ENCODE measurements at places on chromosomes 4 and X.

- no peak for DNase-seq
These were observed 43.1 kb upstream of the FAM9C start for GRCh38 chrX:13087322-13088155.

DNA sequence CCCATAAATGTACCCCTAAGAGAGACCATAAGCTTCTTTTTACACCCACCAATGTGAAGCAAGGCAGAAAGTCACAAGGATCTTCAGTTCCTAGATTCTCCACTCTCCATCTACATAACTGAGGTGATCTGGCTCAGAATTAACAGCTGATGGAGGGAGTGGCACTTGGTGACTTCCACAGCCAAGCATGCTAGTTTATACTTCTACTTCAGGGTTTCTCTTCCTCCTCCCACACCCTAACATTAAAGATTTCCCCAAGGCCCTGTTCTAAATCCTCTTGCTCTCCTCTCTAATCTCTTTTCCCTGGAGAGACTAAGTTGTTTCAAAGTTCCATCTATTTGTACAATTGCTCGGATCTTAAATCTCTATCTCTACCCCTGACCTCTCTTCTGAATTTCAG, 81.1 kb downstream of the MBNL3 start:
- no peak for DNase-seq

DNA sequence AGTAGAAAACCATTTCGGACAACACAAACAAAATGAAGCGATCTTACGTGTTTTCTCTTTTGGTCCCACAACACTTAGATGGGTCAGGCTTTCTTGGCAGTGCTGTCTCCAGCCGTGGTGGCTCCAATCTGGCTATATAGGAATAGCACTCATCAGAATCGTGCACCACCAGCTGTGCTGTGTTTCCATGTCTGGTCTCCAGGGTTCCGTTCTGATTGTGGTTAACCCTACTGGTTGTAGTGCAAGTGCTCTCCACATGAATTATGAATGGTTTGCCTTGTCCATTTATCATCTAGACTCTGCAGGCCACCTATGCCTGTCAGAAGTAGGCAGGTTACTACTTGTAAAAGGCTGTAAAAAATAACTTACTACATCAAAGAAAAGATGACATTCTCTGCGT, 536.3 kb downstream of the IQCM start:
- no peak for DNase-seq

GRCh38 chrX:71616672-71617529, 1.4 kb downstream of the CXCR3 start:
- no peak for DNase-seq

DNA sequence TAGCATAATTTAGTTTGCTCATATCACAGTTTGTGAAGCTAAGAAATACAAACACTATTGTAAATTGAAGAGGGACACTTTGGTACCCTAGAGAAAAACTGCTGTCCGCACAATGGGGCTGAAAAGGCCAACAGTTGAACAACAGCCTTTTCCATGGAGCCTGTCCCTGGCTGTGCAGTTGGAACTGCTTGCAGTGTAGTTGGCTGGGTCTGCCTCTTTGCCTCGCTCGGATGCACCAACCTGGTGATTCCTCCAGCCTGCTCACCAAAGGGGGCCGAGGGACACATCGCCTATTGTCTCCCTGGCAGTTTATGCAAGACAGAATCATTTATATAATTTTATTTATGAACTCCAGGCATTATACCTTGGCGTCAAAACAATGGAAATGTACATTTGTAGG, 16.5 kb upstream of the GALNT7 start:
- DNase-seq = no peak

- no peak for DNase-seq
These were observed 52.3 kb upstream of the LSM6 start for GRCh38 chr4:146123231-146123630.

DNA sequence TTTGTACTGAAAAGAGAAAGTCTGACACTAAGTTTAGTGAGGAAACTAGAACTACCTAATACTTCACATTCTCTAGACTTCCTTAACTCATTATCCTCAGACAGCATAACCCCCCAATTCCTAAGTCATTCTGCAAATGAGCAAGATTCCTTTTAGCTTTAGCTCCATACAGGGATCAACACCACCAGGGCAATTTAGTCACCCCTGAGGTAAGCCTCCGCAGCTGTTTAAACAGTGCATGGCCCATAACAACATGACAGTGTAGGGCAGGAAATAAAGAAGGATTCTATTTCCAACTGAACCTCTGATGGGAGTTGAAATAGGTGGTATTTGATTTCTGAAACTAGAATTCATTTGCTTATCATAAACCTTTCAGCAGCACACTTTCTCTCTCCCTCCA, 112.8 kb upstream of the DKK2 start:
- no peak for DNase-seq

All from nephron progenitor cell (in vitro differentiated cells).